K562 (cell line): ENCODE measurements at places on chromosomes 16 and 17.

DNA sequence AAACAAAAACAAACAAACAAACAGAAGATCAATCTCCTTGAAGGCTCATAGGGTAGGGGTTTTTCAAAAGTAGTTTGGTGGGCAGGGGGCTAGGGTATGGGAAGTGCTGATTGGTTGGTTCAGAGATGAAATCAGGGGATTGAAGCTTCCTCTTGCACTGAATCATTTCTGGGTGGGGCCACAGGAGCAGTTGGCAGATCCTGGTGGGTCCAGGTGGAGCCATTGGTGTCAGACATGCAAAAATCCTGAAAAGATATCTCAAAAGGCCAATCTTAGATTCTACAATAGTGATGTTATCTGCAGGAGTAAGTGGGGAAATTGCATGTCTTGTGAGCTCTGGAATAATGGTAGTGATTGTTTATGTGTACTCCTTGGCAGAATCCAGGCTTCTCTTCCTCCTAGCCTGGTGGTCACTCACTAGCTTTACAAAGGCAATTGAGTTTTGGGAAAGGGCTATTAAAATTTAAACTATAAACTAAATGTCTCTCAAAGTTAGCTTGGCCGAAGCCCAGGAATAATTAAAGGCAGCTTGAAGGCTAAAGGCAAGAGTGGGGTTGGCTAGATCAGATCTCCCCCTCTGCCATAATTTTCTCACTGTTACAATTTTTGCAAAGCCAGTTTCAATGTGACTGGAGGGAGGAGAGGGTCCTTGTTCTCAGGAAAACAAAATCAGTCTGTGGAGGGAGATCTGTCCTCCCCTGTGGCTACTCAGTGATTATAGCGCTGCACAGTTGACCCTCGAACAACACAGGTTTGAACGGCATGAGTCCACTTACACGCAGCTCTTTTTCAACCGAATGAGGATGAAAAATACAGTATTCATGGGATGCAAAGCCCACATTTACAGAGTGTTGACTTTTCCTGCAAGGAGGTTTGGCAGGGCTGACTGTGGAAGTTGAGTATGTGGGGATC, 45.2 kb downstream of the RNF112 start:
- H3K36me3 ChIP-seq, result no peaks in the 10 kb centered on the region
- no peak overlapping the region for H3K27ac ChIP-seq
- DNase-seq, result no peak
- no peak overlapping the region for H3K4me3 ChIP-seq

DNA sequence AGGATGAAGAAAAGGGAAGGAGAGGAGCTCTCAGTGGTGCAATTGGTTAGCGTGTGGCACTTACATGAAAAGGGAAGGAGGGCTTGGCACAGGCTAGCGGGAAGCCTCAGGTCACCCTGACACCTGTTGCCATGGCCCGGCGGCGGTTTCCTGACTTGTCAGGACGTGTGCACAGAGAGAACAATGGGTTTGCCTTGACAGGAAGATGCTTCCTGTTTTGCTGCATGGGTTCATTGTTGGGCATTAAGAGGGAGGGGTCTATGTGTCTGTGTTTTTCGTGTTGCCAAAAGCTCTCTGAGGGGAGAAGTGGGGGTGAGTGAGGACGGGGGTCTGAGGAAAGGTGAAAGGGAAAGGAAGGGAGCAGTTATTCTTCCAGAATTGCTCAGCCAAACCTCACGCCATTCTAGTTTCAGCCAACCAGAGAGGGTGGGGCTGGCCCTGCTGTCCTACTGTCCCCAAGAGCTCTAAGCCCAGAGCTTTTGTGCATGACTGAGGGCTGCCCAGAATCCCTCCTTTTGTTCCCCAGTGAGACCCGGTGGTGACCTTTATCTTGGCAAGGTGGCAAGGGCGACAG, 17.1 kb upstream of the CCR7 start:
- H3K4me1 ChIP-seq, result no peaks in the 10 kb centered on the region
- H3K36me3 ChIP-seq, result no peaks in the 10 kb centered on the region
- H3K27me3 ChIP-seq, result no peaks in the 10 kb centered on the region

- H3K4me1 ChIP-seq, result no peaks in the 10 kb centered on the region; the same call in 2 of the 3 replicates
- no peaks in the 10 kb centered on the region for H3K36me3 ChIP-seq
- peak within 1 kb of the TSS; percentile 50 for H3K4me3 ChIP-seq
- no peak for DNase-seq
Observed at GRCh38 chr16:49281480-49281842, at the start of gene CBLN1. CBLN1 (minus strand) TSS chr16:49281838; CDS start chr16:49281465, 373 bp downstream.

GRCh38 chr16:54465063-54465462, 178.5 kb upstream of the IRX3 start:
- DNase-seq, result no peak
- no peaks in the 10 kb centered on the region for H3K27me3 ChIP-seq
- H3K4me3 ChIP-seq, result no peak overlapping the region
- no peaks in the 10 kb centered on the region for H3K36me3 ChIP-seq
- H3K4me1 ChIP-seq, result no peaks in the 10 kb centered on the region; the same call in 1 of the 2 replicates

DNA sequence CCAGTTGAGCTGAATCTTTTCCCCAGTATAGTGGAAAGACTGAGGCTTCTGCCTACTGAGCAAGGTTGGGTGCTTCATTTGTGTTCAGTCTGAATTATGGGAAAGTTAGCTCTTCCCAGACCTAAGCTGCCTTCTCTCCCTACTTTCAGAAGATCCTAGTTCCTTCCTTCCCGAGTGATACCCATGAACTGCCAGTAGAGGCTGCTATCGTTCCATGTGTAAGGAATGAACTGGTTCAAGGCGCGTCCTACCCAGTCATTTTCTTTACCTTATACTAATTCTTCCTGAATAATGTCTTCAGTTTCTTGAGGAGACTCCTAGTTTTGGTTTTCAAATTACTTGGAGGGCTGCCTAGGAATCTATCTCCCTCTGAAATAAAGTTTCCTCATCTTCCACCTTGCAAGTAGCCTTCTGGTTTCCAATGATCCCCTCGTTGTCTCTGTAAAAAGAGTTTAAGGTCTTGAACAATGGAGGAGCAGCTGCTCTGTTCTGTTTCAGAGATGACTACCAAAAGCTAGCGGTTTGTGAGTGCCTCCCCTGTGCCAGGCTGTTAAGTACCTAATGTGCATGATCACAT, 934 bp upstream of the AOC2 start:
- no peak overlapping the region for H3K27ac ChIP-seq
- DNase-seq, result peak; percentile 70
- no peak overlapping the region for H3K4me3 ChIP-seq
- peaks cover 6% of the 10 kb centered on the region; the same call in 1 of the 2 replicates for H3K4me1 ChIP-seq
- H3K27me3 ChIP-seq, result no peaks in the 10 kb centered on the region

GRCh38 chr17:80063830-80064585, 27.6 kb downstream of the CCDC40 start:
- H3K4me3 ChIP-seq, result no peak overlapping the region
- peaks cover 15% of the 10 kb centered on the region for H3K4me1 ChIP-seq
- H3K27ac ChIP-seq, result no peak overlapping the region
- peaks cover 54% of the 10 kb centered on the region for H3K27me3 ChIP-seq
- peak; percentile 73 for DNase-seq

GRCh38 chr17:19943026-19943425, 34.6 kb downstream of the AKAP10 start:
- no peak overlapping the region for H3K27ac ChIP-seq
- peaks cover 4% of the 10 kb centered on the region; the same call in 2 of the 3 replicates for H3K4me1 ChIP-seq
- peaks cover 82% of the 10 kb centered on the region for H3K36me3 ChIP-seq
- no peak overlapping the region for H3K4me3 ChIP-seq
- no peaks in the 10 kb centered on the region for H3K27me3 ChIP-seq

DNA sequence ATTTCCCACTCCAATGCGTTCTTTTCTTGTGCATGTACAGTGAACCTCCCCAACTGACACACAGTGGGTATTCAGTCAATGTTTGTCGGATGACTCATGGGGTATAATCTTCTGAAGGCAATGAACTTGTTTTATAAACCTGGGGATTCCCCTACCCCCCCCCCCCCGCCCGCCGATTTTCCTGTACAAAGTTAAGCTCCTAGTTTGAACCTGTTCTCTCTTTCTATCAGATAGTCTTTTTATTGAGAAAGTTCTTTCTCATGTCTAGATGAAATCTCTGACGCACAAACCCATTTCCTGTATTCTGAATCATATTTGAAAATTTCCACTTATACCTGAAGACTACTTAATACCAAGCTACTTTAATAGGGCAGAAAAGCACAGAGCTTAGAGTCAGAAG, 338.3 kb downstream of the CA10 start:
- DNase-seq, result no peak
- no peak overlapping the region for H3K27ac ChIP-seq
- no peaks in the 10 kb centered on the region for H3K27me3 ChIP-seq
- H3K36me3 ChIP-seq, result no peaks in the 10 kb centered on the region

GRCh38 chr16:66923247-66923731, 2.0 kb downstream of the RRAD start:
- DNase-seq, result no peak
- peaks cover 48% of the 10 kb centered on the region for H3K27me3 ChIP-seq
- no peak overlapping the region for H3K27ac ChIP-seq
- H3K4me1 ChIP-seq, result peaks cover 33% of the 10 kb centered on the region
- no peak overlapping the region for H3K4me3 ChIP-seq
- H3K36me3 ChIP-seq, result no peaks in the 10 kb centered on the region

DNA sequence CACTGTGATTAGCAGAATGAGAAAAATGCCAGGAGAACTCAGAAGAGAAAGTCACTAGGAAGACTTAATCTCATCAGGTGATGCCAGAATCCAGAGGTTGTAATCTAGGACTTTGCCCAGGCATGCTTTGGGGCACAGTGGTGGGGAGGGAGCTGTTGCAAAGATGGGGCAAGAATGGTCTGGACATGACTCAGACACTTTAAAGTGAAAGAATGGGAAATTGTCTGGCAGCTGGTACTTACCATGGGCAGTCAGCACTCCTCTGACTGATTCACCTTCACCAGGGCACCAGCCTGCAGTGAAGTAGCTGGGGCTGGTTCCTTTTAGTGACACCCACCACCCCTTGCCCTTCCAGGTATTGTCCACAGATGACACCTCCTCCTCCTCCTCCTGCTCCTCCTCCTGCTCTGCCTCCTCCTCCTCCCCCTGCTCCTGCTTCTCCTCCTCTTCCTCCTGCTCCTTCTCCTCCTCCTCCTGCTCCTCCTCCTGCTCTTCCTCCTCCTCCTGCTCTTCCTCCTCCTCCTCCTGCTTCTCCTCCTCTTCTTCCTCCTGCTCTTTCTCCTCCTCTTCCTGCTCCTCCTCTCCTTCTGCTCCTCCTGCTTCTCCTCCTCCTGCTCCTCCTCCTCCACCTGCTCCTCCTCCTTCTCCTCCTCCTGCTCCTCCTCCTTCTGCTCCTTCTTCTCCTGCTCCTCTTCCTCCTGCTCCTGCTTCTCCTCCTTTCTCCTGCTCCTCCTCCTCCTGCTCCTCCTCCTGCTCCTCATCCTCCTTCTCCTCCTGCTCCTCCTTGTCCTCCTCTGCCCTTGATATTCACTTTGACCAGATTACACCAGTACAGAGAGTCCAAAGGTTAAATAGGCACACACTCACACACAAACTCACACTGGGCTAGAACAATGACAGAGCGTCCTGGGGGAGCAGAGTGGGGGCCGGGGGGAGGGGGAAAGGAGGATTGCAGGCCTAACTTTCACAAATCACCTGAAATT, at the start of gene CHD9NB:
Gene CHD9NB, minus strand, starts transcription at position 379 of the 983 bp plus-strand sequence. CDS start 8,739 bp downstream, outside the sequence.
- no peak for DNase-seq
- H3K36me3 ChIP-seq, result peaks cover 3% of the 10 kb centered on the region; the same call in 1 of the 3 replicates
- no peak within 1 kb of the TSS for H3K4me3 ChIP-seq

DNA sequence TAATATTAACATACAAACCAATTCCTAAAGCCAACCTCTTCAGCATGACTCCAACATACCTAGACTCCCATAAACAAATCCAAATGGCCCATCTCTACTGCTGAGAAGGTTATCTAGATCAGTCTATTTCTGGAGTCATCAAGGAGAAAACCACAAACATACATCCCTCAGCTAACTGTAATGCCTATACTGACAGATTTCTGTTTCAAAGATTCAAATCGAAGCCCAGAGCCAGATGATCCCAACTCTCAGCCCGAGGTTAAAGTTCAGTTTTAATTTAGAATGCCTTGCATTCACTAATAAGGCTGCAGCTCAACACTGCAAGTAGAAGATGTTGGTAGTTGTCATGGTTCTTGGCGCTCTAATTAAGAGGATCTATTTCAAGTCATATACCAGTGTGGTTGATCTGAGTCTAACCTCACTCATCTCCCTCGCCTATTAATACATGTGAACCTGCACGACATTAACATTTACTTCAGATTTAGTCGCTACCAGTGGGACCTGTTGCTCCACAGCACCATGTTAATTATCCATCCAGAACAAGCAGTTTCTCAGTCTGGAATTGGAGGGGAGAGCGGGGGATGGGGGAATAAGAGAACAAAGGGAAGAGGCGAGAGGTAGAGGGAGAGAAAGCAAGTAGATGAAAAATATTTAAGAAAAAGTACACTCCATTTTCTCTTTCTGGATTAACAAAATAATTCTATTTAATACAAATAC, 15.4 kb downstream of the PHF12 start:
- no peak overlapping the region for H3K4me3 ChIP-seq
- H3K27ac ChIP-seq, result no peak overlapping the region
- no peak for DNase-seq
- H3K4me1 ChIP-seq, result no peaks in the 10 kb centered on the region

GRCh38 chr17:81537856-81538555, 9.8 kb downstream of the FSCN2 start:
- DNase-seq, result no peak
- no peaks in the 10 kb centered on the region for H3K27me3 ChIP-seq
- H3K4me3 ChIP-seq, result no peak overlapping the region

- no peaks in the 10 kb centered on the region for H3K36me3 ChIP-seq
- no peaks in the 10 kb centered on the region for H3K27me3 ChIP-seq
- H3K27ac ChIP-seq, result no peak overlapping the region; the same call in 2 of the 3 replicates
- no peak for DNase-seq
- peaks cover 33% of the 10 kb centered on the region for H3K4me1 ChIP-seq
Observed at GRCh38 chr17:3890082-3890877, 2.6 kb downstream of the CAMKK1 start.

DNA sequence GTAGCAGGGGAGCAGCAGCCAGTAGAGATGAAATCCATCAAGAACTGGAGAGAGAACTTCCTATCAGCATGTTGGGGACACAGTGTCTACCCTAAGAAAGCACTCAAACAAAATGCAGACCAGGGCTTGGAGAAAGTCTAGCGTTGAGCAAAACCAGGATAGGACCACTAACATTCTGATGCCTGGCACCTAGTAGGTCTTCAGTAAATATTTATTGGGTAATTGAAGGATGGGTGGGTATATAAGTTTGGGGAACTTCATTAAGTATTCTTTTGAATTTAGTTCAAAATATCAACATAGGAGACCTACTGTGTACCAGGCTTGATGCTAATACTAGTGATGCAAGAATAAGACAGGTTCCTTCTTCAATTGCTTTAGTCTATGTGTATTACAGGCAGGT, 30.9 kb downstream of the SLC6A2 start:
- DNase-seq, result no peak
- no peaks in the 10 kb centered on the region for H3K27me3 ChIP-seq
- no peaks in the 10 kb centered on the region for H3K36me3 ChIP-seq
- H3K4me3 ChIP-seq, result no peak overlapping the region
- no peaks in the 10 kb centered on the region for H3K4me1 ChIP-seq
- H3K27ac ChIP-seq, result no peak overlapping the region
